ENCODE measurements at places on chromosomes 6 and 20.

DNA sequence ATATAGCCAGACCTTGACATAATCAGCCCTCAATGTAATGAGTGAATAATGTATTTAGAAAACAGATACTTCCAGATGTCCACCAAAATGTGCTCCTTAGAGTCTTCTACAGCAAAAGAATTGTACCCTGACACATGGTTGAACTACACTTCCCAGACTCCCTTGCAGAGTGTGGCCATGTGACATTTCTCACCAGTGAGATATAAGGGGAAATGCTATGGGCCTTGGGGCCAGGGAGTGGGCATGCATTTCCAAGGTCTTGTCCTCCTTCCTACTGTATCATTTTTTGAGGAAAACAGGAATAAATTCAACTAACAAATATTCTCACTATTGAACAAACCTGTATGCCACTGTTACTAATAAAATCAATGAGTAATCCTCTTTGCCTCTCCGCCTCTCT lies 211.4 kb upstream of the SMLR1 start:
- DNase-seq: no peak
- no peaks in the 10 kb centered on the region for H3K36me3 ChIP-seq
- peaks cover 14% of the 10 kb centered on the region for H3K4me1 ChIP-seq
- no peak overlapping the region for H3K27ac ChIP-seq
- H3K4me3 ChIP-seq: no peak overlapping the region
- peaks cover 2% of the 10 kb centered on the region for H3K27me3 ChIP-seq

GRCh38 chr6:34549026-34549803 lies 6.9 kb downstream of the SPDEF start:
- H3K4me1 ChIP-seq: peaks cover 5% of the 10 kb centered on the region
- no peak overlapping the region for H3K4me3 ChIP-seq
- peaks cover 2% of the 10 kb centered on the region for H3K27me3 ChIP-seq
- H3K27ac ChIP-seq: no peak overlapping the region

GRCh38 chr20:53748821-53749421 lies 155.3 kb upstream of the ZNF217 start:
- H3K4me1 ChIP-seq: peaks cover 54% of the 10 kb centered on the region
- no peaks in the 10 kb centered on the region for H3K27me3 ChIP-seq
- peak overlapping the region; percentile 78 for H3K27ac ChIP-seq
- no peak for DNase-seq
- peak overlapping the region; percentile 6 for H3K4me3 ChIP-seq

- no peaks in the 10 kb centered on the region for H3K4me1 ChIP-seq
- H3K27me3 ChIP-seq: no peaks in the 10 kb centered on the region
- no peak overlapping the region for H3K27ac ChIP-seq
- H3K4me3 ChIP-seq: no peak overlapping the region
Measured at GRCh38 chr6:74061201-74061600, 365.2 kb downstream of the CD109 start.

DNA sequence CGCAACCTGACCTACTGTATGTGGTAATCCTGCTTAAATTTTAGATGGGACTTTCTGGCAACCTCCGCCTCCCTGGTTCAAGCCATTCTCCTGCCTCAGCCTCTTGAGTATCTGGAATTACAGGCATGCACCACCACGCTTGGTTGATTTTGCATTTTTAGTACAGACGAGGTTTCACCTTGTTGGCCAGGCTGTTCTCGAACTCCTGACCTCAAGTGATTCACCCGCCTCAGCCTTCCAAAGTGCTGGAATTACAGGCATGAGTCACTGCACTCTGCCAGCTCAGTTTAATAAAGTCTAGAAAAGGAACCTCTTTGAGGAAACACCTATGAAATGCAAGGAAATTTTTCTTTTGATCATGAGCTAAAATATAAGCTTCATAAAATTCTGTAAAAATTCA lies 9.0 kb upstream of the PLCB4 start:
- H3K27ac ChIP-seq: no peak overlapping the region
- H3K36me3 ChIP-seq: no peaks in the 10 kb centered on the region
- DNase-seq: no peak
- no peak overlapping the region for H3K4me3 ChIP-seq
- H3K4me1 ChIP-seq: no peaks in the 10 kb centered on the region

- H3K36me3 ChIP-seq: peaks cover 3% of the 10 kb centered on the region
- H3K27me3 ChIP-seq: no peaks in the 10 kb centered on the region
- DNase-seq: peak; percentile 29
- H3K27ac ChIP-seq: peak overlapping the region; percentile 58
- peaks cover 40% of the 10 kb centered on the region for H3K4me1 ChIP-seq
Measured at GRCh38 chr6:155185544-155185943, 78.3 kb upstream of the CLDN20 start.

DNA sequence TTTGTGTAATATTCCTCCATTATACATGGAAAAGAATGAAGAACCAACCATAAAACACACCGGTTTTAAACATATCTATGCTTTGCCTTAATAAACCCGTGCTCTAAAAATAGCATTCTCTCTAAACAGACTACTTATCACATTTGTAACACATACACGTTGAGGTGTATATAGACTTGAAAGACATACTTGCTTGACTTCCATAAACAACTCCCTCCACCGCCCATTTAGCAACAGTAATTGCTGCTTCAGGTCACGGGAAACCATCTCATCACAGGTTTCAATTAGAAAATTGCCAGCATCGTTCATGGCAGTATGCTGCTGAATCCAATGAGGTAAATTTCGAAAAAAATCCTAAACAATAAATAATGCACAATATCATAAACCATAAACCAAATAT lies 174.0 kb downstream of the SYNE1 start:
- H3K4me1 ChIP-seq: peaks cover 4% of the 10 kb centered on the region
- H3K27ac ChIP-seq: no peak overlapping the region
- DNase-seq: no peak
- H3K4me3 ChIP-seq: no peak overlapping the region

- peaks cover 44% of the 10 kb centered on the region for H3K4me1 ChIP-seq
- no peak overlapping the region for H3K4me3 ChIP-seq
- no peak for DNase-seq
- no peaks in the 10 kb centered on the region for H3K27me3 ChIP-seq
- peaks cover 5% of the 10 kb centered on the region for H3K36me3 ChIP-seq
- H3K27ac ChIP-seq: no peak overlapping the region
Measured at GRCh38 chr6:13461805-13462204, 25.6 kb downstream of the GFOD1 start.

- no peak overlapping the region for H3K4me3 ChIP-seq
- peaks cover 23% of the 10 kb centered on the region for H3K36me3 ChIP-seq
- H3K4me1 ChIP-seq: peaks cover 4% of the 10 kb centered on the region
- no peaks in the 10 kb centered on the region for H3K27me3 ChIP-seq
- H3K27ac ChIP-seq: no peak overlapping the region
Measured at GRCh38 chr6:37373822-37374471, 20.2 kb downstream of the RNF8 start.
